ENCODE measurements at places on chromosomes 2 and 18.

DNA sequence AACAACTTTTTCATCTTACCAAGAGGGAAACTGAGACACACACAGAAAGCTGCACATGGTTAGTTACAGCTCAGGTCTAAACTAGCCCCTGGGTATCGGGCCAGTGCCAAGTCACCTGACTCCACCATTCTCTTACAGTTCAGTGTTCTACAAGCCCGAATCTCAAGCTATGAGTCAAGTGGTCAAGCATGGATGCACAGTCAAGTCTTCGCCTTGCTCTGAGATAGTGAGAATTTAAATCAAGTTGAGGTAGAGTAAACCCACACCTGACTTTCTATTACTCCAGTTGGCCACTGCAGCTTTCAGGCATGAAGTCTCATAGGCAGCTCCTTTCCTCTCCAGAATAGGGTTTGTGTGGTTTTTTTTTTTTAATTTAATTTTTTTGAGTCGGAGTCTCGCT, 34.5 kb upstream of the ARL5A start:
- no peak for DNase-seq

- DNase-seq = no peak
These were observed 59.5 kb downstream of the TNFRSF11A start for GRCh38 chr18:62384610-62385097.

- no peak for DNase-seq
These were observed 84.1 kb downstream of the RAPH1 start for GRCh38 chr2:203451011-203451410.

DNA sequence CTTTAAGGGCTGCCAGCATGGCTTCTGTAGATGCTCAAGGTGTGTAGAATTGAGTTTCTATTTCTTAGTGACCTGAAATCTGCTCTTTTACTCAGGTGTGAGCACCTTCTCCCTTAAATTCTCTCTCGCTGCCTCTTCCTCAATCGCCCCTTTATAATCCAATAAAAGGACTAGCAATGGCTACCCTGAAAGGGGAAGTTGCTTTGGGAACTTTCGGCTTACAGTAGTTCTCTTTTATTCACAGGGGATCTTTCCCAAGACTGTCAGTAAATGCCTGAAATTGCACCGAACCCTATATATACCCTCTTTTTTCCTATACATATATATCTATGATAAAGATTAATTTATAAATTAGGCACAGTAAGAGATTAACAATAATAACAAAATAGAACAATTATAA, 121.8 kb downstream of the ACTR3 start:
- DNase-seq = no peak

- no peak for DNase-seq
These were observed 466.9 kb upstream of the HNRNPA3 start for GRCh38 chr2:176745543-176746200.

- DNase-seq = no peak
These were observed 3.7 kb upstream of the MAL start for GRCh38 chr2:95021847-95022246.

- no peak for DNase-seq
These were observed 53.5 kb upstream of the TGFA start for GRCh38 chr2:70607121-70607561.

DNA sequence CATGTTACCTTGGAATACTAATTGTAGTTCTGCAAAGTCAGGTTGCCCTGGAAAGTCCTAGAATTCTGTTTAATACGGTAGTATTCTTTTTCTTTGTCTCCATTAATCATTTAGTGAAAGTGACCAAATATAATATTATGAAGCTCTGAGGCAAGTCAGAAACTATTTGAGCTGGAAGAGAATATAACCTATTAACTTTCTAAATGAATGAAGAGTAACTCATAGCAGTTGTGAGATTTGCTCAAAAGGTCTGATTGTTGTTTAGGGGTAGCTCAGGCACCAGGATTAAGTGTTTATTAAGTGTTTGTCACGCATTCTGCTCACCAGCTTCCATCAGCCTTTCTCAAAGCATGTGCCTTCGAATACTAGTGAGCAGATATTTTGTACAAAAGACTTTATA, 46.7 kb upstream of the SERPINE2 start:
- DNase-seq = no peak

All from activated T-helper 1 cell treated with anti-CD3 and anti-CD28 coated beads, Interleukin-12 subunit alpha, Interleukin-12 subunit beta, Interleukin-2, Interleukin-4 antibody, amounts not matched to agents 30 ng/mL and 10 ng/mL and 1 ng/mL, durations not matched to agents 14 hours and 24 hours and 36 hours (primary cell).